ENCODE measurements at places on chromosomes 4 and X. TPM values are rescaled to one million over a fixed set of nuclear protein-coding genes. Genes with fewer than 3 reads are reported as not detected.

DNA sequence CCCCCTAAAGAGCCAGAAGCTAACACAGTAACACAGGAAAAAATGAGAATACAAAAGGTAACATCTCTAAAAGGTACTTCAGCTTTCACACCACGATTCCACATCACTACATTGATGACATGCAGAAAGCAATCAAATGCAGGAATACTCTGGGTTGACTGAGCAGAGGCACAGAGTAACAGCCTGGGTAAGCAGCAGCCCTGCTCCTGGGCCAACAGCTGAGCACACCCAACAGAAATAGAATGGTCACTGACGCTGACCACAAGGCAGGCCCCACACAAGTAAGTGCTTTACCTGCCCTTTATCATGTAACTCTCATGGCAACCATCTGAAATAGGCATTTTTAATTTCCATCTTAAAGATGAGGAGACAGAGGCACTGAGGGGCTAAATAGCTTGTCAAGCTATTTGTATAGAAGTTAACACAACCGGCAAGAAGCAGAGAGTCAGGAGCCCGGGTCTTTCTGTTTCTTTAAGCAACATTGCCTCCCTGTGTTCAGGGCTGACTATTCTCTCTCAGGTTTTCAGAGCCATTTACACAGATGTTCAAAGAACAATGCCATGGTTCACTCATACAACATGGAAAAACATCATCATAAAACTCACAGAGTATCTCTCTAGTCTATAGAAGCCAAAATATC is 168.9 kb downstream of the ZNF674 start:
- no peak for DNase-seq
- H3K27ac ChIP-seq, result no peak overlapping the region
- no peak overlapping the region for H3K4me3 ChIP-seq

- no peaks in the 10 kb centered on the region for H3K27me3 ChIP-seq
- H3K4me3 ChIP-seq, result no peak overlapping the region
- H3K27ac ChIP-seq, result no peak overlapping the region
- DNase-seq, result no peak
- H3K4me1 ChIP-seq, result no peaks in the 10 kb centered on the region
Measured at GRCh38 chrX:128759745-128760144, 707.5 kb upstream of the ACTRT1 start.

Gene TBC1D25
- 11.5 TPM for total RNA-seq

Gene TCP11X2
- total RNA-seq, result not detected

Gene KCND1
- 1.2 TPM for total RNA-seq

DNA sequence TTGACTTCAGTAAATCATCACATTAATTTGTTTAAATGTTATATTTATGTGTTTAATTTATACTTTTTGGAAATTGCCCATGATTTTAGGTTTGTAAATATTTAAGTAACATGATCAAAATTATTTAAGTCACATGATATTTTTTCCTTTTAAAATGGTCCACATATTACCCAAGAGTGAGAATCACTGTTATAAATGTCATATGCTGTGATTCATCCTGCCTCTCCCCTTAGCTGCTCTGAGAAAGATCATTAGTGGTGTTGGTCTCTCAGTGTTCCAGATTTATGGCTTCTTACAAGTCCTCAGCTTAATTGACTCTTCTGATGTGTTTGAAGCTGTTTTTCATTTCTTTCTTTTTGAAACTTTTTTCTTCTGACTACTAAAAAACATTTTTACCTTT is 70.1 kb downstream of the SPANXN4 start:
- H3K36me3 ChIP-seq, result no peaks in the 10 kb centered on the region
- H3K27ac ChIP-seq, result no peak overlapping the region
- H3K4me3 ChIP-seq, result no peak overlapping the region
- no peaks in the 10 kb centered on the region for H3K27me3 ChIP-seq
- no peak for DNase-seq

DNA sequence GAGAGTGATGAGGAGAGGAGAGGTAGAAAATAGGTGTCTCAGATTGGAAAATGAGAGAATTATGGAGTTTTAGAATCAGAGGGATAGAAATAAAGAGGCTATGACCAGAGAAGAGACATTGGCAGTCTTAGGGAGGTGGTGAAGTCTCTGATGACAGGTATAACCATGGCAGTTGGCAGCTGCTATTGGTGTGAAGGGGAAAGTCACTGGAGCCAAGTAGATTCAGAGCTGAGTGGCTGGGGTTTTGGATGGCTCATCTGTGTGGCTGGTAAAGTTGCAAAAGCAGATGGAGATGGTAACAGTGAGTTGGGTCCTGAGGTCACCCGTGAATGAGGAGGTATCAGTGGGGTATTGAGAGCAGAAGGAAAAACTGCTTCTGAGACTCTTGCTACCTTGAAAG is 46.5 kb downstream of the ANAPC4 start:
- no peak for DNase-seq
- H3K4me3 ChIP-seq, result no peak overlapping the region
- no peaks in the 10 kb centered on the region for H3K27me3 ChIP-seq
- H3K27ac ChIP-seq, result no peak overlapping the region

DNA sequence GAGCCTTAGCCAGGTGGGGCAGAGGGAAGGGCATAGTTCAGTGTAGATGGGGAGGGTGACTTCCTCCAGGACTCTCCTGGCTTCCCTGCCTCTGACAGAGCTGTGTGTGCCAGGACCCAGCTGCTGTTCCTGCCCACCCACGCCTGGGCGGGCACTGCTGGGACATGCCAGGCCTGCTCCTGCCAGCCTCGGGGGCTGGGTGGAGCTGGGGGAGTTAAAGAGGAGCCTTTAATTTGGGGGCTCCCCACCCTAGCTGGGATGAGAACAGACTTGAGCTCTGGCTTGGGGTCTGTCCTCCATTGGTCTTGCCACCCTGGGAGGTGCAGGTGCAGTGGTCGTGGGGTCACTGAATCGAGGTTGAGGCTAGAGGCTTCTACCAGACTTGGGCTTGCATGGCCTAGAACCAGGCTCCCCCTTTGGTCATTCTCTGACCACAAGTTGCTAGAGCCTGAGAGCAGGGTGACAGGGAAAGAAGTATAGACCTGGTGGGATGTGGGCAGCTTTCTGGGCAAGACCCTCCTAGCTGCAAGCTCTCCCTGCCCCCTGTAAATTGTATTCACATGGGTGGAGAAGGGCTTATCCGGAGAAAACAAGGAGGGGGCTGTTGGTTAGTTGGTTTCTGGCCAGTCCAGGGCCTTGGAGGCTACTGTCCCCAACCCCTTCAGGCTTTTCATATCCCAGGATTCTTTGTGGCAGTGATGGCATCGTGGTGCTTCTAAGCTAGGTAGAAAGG is 5.7 kb downstream of the EFNB1 start:
- DNase-seq, result no peak
- H3K27me3 ChIP-seq, result no peaks in the 10 kb centered on the region
- no peaks in the 10 kb centered on the region for H3K36me3 ChIP-seq
- no peaks in the 10 kb centered on the region for H3K4me1 ChIP-seq
- H3K27ac ChIP-seq, result no peak overlapping the region

GRCh38 chr4:138053641-138054301 is 188.4 kb downstream of the SLC7A11 start:
- H3K27me3 ChIP-seq, result no peaks in the 10 kb centered on the region
- DNase-seq, result no peak
- H3K36me3 ChIP-seq, result no peaks in the 10 kb centered on the region
- H3K4me3 ChIP-seq, result no peak overlapping the region
- H3K27ac ChIP-seq, result no peak overlapping the region
- H3K4me1 ChIP-seq, result no peaks in the 10 kb centered on the region

GRCh38 chrX:41604766-41605543 is 83.8 kb upstream of the GPR34 start:
- no peaks in the 10 kb centered on the region for H3K36me3 ChIP-seq
- H3K4me1 ChIP-seq, result no peaks in the 10 kb centered on the region
- H3K27ac ChIP-seq, result no peak overlapping the region
- DNase-seq, result no peak
- no peak overlapping the region for H3K4me3 ChIP-seq

DNA sequence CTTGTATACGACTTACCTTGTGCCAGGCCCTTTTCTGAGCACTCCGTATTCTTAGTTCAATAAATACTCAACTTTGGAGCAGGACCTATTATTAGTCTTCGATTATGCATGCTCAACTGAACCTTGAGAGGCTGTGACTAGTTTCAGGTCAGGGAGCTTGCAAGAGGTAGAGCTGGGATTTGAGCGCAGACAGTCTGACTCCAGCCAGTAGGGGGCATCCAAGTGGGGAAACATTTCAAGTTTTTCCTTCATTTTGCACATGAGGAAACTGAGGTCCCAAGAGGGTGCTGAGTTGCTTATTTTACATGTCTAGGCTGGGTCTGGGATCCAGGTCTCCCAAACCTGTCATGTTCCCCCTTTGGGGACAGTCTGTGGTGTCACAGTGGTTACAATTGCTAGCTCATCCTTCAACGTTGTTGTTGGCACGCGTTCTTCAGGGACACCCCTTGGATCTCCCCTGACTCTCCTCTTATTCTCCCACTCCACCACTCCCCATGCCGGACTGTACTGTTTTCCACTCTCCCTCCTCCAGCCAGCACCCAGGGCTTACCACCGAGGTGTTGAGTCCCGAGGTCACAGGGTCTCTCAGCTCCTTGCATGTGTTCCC is 6.7 kb upstream of the PRICKLE3 start:
- H3K27me3 ChIP-seq, result no peaks in the 10 kb centered on the region
- no peak for DNase-seq
- no peak overlapping the region for H3K27ac ChIP-seq
- no peak overlapping the region for H3K4me3 ChIP-seq

DNA sequence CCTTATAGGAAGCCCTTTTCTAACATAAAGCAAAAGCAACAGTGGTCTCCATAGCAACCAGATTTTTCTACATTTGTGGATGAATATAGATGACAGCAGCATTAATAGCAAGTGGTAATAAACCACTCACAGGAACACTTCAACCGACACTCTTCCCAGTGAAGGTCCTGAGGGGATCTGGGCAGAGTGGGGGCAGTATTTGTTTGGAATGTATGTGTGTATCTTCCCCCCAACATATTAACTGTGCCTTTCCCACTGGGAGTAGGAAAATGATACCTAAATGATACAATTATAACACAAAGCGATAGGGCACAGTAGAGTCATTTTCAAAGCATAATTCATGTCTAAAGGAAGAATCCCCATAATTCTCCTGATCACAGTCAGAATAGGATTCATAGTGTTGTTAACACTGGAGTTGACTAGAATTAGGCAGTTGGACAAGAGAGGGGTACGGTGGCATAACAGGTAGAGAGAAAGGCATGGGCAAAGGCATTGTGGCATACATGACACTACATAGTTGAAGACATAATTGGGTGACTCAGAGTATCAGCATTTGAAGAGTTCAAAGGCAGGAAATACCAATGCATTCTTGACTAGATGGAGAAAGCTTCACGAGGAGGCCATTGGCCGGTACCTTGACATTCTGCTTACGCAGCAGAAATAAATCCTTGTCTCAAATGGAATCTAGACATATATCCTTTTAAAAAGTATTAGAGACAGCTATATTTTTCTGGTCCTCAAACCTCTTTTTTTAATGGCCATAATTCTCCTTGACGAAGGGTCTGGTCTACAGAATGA is 15.2 kb downstream of the CAPN6 start:
- no peaks in the 10 kb centered on the region for H3K36me3 ChIP-seq
- no peak overlapping the region for H3K4me3 ChIP-seq
- DNase-seq, result no peak
- H3K27me3 ChIP-seq, result no peaks in the 10 kb centered on the region

GRCh38 chr4:86717651-86718050 is 123.5 kb downstream of the PTPN13 start:
- no peaks in the 10 kb centered on the region for H3K27me3 ChIP-seq
- H3K4me1 ChIP-seq, result no peaks in the 10 kb centered on the region
- DNase-seq, result no peak
- no peak overlapping the region for H3K4me3 ChIP-seq
- H3K36me3 ChIP-seq, result no peaks in the 10 kb centered on the region
- no peak overlapping the region for H3K27ac ChIP-seq

GRCh38 chrX:1673337-1673736 is 58.5 kb downstream of the ASMT start:
- H3K4me1 ChIP-seq, result no peaks in the 10 kb centered on the region
- H3K27ac ChIP-seq, result no peak overlapping the region
- no peaks in the 10 kb centered on the region for H3K27me3 ChIP-seq
- H3K4me3 ChIP-seq, result no peak overlapping the region
